ENCODE measurements at places on chromosomes 13 and 19.
A peak's percentile ranks its signal among the peaks of the same experiment; 100 is the strongest.

- peak; percentile 78 for DNase-seq
Measured at GRCh38 chr19:15332311-15332996, at the start of gene BRD4. Gene BRD4, minus strand, starts transcription at chr19:15332539. Its CDS starts 59,440 bp downstream, at chr19:15273099.

GRCh38 chr13:111388851-111389500, 68.5 kb downstream of the TEX29 start:
- DNase-seq, result no peak

DNA sequence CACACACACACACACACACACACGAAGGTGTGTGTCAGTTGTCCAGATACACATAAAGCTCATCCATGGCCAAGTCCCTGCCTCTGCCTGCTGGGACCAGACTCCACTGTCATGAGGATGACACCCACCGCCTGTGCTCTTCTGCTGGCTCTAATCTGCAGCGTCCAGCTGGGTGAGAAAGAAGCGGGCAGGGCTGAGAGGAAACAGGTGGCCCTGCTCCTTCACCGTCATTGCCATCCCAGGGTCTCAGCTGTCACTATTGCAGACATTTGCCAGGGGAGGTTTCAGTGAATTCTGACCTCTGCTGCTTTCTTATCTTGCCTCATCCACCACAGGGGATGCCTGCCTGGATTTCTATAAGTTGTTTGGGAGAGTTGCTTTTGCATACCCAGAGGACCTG, 31.4 kb downstream of the SCGB2B2 start:
- no peak for DNase-seq

DNA sequence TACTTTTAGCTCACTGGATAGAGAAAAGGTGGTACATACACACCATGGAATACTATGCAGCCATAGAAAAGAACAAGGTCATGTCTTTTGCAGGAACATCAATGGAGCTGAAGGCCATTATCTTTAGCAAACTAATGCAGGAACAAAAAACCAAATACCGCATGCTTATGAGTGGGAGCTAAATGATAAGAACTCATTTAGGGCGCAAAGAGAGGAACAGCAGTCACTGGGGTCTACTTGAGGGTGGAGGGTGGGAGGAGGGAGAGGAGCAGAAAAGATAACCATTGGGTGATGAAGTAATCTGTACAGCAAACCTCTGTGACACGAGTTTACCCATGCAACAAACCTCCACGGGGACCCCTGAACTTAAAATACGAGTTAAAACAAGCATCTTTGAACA, 135.1 kb downstream of the IRS2 start:
- no peak for DNase-seq

GRCh38 chr13:95553581-95554385, 1.3 kb downstream of the CLDN10 start:
- no peak for DNase-seq

DNA sequence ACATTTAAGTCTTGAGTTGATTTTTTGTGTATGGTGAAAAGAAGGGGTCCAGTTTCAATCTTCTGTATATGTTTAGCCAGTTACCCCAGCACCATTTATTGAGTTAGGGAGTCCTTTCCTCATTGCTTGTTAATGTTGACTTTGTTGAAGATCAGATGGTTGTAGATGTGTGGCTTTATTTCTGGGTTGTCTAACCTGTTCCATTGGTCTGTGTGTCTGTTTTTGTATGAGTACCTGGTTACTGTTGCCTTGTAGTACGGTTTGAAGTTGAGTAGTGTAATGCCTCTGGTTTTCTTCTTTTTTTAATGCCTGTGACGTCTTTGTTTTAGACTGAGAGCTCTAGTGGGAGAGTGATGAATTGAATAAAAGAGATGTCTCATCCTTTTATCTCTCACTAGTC, 83.2 kb downstream of the NBEA start:
- no peak for DNase-seq

GRCh38 chr13:24085662-24086061, 74.9 kb upstream of the SPATA13 start:
- DNase-seq, result no peak

DNA sequence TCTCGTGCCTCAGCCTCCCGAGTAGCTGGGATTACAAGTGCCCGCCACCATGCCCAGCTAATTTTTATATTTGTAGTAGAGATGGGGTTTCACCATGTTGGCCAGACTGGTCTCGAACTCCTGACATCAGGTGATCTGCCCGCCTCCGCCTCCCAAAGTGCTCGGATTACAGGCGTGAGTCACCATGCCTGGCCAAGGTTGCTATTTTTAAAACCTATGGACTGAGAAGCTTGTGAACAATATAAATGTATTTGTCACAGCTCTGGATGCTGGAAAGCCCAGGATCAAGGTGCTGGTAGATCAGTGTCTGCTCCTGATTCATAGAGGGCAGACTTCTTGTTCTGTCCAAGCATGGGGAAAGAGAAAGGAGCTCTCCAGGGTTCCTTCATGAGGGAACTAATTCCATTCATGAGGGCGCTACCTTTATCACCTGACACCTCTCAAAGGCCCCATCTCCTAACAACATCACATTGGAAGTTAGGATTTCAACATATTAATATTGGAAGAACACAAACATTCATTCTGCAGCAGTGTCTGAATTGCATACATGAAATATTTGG, 16.1 kb downstream of the CARD8 start:
- DNase-seq, result no peak

DNA sequence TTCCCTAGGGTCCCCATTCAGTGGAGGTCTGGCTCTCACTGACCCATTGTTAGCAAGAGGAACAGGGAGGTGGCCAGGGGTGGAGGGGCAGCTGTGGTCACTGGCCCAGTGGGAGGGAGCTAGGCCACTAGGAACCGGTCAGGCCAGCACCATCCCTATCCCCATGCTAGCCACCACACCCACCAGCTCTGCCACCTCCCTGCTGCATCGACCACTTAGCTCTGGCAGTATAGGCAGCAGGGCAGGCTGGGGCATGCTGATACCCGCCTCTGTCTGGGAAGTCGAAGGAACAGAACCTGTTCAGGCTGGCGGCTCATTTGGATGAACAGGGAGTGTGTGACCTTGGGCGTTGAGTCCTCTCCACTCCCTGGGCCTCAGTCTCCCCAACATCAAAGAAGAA, 4.7 kb downstream of the PPP1R13L start:
- DNase-seq, result no peak

DNA sequence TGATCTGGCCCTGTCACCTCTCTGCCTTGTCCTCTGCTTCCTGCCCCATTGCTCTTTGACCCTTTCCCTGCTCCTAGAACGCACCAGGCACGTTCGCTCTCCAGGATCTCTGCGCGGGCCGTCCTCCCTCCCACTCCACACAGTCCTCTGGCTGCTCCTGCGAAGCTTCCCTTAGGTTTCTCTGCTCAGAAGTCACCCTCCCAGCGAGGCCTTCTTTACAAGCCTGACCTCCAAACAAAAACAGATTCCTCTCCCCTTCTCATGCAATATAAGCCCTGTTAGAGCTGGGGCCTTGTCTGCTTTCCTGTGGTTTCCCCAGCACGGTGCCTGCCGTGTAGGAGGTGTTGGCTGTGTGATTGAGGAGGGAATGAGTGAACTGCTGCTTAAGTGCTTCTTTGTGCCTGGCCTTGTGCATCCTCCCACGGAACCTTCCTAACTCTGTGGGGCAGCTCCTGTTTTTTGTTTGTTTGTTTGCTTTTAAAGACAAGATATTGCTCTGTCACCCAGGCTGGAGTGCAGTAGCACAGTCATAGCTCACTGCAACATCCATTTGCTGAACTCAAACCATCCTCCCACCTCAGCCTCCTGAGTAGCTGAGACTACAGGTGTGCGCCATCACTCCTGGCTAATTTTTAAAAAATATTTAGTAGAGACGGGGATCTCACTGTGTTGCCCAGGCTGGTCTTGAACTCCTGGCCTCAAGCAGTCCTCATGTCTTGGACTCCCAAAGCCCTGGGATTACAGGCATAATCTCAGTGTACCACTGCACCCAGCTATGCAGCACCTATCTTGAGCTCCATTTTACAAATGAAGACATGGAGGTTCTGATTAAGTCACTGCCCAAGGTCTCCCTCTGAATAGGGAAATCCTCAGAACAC, 82.0 kb downstream of the SIPA1L3 start:
- DNase-seq, result no peak

- DNase-seq, result no peak
Measured at GRCh38 chr13:75804054-75804453, 167.9 kb downstream of the LMO7 start.

- DNase-seq, result no peak
Measured at GRCh38 chr19:18634612-18635297, 2.1 kb upstream of the KLHL26 start.

- no peak for DNase-seq
Measured at GRCh38 chr13:21088534-21088933, 27.1 kb upstream of the LATS2 start.

DNA sequence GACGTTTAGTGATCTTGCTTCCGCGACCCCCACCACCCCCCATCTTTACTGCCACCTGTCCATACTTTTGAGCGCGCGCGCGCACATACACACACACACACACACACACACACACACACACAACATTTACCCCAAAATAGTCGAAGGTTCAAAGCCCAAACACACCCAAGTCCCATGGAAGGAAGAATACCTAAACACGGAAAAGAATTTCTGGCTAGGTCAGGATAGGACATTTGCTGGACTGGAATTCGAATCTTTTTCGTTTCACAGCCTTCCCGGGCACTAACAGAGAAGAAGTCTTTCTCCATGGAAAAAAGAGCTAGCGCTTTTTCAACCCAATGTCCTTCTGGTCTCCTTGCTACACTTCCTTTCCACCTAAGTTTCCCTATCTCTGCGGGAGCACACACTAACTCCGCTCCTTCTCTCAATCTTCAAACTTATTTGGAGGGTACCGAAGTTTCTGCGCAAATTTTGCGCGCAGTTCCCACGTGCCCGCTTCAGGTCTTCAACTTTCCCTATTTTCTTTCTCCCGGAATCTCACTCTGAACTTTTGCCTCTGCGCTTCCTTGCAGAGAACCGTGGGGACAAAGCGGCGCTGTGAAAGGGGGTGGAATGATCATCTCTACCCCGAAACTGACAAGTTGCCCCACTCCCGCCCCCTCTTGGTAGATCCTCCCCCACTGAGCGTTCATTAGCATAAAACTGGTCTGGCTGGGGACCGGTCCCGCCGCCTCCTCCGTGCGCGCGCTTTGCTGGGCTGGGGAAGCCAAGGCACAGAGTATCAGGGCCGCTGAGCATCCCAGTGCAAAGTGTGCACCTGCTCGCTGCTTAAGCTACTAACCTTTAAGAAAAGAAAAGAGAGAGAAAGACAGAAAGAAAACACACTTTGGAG, 2.7 kb downstream of the DACH1 start:
- peak; percentile 54 for DNase-seq

- DNase-seq, result no peak
Measured at GRCh38 chr13:55497486-55497885, 1643.2 kb upstream of the PRR20A start.

GRCh38 chr13:41641961-41642360, 184.6 kb downstream of the RGCC start:
- no peak for DNase-seq

- no peak for DNase-seq
Measured at GRCh38 chr19:28443361-28443760, 769.6 kb downstream of the UQCRFS1 start.

DNA sequence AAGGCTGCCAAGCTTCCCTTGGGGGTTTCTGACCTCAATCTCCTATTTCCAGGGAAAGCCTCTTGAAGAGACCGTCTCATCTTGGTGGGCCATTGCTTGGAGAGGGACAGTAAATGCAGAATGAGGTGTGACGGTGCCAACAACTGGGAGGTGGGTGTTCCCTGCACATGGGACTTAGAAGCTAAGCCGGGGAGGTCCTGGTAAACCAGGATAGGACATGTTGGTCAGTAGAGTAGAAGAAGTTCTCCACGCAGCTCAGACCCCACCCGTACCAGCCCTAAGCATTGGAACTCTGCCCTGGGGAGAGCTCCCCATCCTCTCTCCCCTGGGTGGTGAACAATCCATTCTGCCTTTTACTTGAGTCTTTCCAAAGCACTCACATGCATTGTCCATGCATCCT, 92.0 kb downstream of the SOX1 start:
- no peak for DNase-seq

DNA sequence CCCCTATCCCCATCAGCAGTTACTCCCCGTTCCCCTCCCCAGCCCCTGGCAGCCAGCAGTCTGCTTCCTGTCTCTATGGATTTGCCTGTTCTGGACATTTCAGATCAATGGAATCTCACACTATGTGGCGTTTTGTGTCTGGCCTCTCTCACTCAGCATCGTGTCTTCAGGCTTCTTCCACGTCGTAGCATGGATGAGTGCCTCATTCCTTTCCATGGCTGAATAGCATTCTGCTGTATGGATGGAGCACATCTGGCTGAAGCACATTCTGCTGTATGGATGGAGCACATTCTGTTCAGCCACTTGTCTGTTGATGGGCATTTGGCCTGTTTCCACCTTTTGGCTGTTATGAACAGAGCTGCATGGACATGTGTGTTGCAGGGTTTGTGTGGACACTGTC, 29.5 kb downstream of the CRTC1 start:
- DNase-seq, result no peak

GRCh38 chr19:5017235-5017634, 48.3 kb downstream of the KDM4B start:
- DNase-seq, result no peak

DNA sequence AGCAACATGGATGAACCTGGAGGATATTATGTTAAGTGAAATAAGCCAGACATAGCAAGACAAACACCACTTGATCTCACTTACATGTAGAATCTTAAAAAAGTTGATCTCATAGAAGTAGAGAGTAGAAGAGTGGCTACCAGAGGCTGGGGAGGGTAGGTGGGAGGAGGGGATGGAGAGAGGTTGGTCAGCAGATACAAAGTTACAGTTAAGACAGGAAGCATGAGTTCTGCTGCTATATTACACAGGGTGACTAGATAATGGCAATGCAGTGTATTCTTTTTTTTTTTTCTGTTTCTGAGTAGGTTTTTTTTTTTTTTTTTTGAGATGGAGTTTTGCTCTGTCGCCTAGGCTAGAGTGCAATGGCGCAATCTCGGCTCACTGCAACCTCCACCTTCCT, 15.2 kb upstream of the THSD1 start:
- DNase-seq, result no peak

DNA sequence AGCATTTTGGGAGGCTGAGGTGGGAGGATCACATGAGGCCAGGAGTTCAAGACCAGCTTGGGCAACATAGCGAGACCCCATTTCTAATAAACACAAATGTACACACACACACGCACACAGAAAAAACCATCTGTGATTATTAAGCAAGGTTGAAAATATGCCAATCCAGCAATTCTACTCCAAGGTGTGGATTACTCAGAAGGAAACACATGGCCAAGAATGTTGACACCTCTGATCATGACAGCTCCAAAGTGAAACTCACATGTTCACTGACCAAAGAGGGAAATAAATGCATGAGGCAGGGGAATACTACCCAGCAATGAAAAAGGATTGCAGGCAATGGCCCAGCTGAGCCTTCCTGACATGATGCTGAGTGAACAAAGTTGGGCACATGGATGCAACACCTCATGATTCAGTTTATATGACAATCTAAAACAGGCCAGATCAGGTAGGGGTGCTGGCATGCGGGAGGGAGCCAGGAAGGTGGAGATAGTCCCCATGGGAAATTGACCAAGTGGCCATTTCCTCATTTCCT, 4.4 kb downstream of the DOCK6 start:
- DNase-seq, result no peak

DNA sequence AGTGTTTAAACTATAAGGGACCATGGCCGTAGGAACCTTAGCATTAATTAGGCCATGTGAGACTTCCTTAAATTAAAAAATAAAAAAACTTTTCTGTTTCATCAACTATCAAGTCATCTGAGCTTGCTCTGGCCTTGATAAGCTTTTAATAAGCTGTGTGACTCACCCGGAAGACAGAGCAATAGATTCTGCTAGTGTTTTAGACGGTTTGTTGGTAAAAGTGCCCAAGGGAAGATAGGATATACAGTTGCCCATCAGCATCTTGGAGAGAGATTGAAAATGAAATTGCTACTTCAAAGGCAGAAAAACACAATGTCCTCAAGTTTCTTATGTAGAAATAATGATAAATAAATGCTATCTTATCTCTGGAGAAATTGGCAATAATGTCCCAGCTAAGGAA, 31.2 kb upstream of the RCBTB2 start:
- no peak for DNase-seq

Measured in uterus (tissue), 4 donors.